Cortex of kidney (tissue), 1 donor: ENCODE measurements at places on chromosomes 16 and 17.

DNA sequence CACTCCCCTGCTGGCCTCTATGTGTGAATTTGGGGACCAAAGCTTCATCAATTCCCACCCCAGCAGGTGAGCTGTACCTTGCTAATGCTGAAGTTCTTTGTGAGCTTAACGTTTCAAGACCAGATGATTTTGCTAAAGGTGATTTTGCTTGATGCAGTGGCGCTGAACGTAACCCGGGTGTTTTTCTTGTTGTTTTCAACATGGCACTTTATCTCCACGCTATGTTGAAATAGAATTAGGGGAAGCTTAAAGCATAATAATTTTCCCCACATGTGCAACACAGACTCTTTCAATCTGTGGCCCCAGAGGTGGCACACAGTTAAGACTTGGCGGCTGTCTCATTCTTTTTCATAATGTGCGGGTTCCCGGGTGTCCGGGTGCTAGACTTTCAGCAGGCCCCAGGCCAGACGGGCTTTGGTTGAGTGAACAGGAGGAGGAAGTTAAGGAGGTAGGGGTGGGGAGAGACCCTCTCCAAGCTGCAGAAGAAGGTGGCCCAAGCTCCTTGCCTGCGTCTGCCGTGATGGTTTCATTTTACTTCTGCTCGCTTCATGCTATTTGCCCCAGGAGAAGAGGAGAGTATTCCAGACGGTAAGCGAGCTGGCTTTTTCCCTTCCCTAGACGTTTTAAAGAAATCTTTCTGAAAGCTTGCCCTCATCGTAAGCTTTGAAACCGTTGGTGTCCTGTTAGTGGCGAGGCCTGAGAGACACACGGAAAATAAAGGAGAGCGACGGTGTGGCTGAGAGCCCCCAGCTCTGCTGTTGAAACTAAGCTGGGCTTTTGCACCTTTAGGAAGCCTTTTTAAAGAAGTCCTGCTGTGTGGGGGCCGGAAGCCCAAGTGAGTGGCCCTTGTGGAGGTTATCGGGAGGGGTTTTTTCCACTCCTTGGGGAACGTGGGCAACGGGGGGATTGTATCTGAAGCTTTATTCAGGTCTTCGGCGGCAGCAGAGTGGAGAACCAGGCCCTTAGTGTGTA is 4.2 kb downstream of the FOXC2 start:
- DNase-seq, result no peak

DNA sequence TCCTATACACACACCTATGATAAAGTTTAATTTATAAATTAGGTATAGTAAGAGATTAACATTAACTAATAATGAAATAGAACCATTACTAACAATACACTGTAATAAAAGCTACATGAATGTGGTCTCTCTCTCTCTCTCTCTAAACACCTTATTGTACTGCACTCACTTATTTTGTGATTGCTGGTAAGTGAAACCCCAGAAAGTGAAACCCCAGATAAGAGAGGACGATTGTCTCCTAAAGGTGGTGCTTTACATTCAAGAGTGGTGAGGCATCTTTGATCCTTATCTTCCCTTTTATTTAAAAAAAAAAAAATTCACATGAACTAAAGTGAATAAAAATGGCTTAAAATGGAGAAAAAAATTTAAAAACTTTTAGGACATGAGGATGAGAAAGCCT is 80.1 kb upstream of the TRAP1 start:
- no peak for DNase-seq

DNA sequence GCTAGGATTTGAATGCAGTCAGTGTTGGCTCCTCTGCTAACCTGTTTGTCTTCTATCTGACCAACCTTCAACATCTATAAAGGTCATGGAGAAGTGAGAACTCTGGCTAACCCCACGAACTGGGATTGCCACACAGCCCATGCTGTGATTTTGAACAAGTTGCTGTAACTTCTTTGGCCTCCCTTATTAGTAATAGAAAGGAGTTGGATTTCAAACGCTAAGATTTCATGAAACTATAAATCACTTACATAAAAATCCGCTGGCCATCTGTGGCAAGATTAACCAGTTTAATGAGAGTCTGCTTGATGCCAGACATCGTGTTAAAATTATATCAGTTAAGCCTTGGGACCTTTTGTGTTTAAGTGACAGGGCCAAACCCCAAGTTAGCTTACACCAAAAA is 53.4 kb downstream of the HSD17B2 start:
- DNase-seq, result no peak

DNA sequence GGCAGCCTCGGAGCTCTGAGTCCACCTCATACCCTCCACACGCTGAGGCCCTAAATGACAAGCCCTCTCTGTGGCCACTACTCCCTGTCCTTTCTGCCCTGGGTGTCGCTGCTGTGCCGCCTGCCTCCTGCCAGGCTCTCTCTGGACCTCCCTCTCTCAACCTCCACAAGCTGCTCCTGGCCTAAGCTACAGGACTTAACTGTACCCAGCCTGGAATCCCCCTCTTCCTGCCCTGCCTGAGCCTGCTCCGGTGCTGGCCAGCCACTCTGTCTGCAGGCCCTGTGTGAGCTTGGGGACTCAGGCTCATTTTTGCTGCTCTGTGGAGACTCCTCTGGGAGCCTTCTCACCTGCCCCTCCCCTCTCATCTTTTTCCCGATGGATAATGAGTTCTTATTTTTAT is 21.5 kb downstream of the IFT140 start:
- no peak for DNase-seq

GRCh38 chr17:350706-351448 is 1.7 kb downstream of the RPH3AL start:
- DNase-seq, result no peak

DNA sequence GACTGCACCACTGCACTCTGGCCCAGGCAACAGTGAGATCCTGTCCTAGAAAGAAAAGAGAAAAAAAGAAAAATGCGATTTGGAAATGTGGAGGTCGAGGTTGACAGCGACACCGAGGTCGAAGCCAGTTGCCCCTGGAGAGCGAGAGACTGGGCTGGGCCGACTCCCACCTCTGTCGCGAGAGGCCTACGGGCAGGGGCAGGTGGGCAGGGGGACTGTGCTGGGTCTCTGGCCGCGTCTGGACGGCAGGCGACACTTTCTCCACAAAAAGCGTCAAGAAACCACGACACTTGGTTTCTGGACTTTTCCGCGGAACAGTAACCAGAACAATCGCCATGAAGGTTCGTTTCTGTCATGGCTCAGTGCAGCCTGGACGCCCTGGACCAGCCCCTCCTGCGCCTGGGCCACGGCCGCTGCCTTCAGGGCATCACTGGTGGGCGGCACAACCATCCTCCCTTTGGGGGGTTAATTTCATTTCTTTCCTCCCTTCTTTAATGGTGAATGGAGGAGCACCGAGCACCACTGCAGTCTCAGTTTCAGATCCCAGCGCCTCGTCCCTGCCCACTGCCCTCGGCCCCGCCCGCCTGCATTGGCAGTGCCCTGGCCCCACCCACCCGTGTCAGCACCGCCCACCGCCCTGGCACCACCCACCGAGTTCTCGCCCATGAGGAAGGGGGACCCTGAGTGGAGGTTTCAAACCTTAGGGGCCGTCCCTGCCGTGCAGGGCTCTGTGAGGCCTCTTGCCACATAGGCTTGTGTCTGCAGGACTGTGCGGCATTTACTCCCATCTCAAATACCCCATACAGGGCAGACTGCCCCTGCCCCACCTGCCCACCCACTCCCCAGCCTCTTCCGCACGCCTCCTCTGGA is 18.5 kb upstream of the CDH15 start:
- DNase-seq, result no peak

- no peak for DNase-seq
Observed at GRCh38 chr17:37488607-37489196, 989 bp upstream of the DUSP14 start.

DNA sequence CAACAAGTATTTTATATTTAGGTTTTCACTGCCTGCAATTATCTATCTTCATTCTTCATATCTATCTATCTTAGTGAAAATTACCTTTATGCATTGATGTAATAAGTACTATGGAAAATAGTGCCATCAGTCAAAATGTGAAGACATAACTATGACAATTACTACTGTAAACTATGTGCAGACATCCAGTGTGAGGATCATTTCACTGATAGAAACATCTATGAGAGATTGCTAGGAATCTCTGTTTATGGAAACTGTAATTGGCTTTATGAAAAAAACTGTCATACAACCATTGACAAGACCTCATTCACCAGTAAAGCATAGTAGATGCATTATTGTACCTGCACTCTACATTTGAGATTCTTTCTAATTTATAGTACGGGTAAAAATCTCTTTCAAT is 401.0 kb downstream of the PMP22 start:
- no peak for DNase-seq

DNA sequence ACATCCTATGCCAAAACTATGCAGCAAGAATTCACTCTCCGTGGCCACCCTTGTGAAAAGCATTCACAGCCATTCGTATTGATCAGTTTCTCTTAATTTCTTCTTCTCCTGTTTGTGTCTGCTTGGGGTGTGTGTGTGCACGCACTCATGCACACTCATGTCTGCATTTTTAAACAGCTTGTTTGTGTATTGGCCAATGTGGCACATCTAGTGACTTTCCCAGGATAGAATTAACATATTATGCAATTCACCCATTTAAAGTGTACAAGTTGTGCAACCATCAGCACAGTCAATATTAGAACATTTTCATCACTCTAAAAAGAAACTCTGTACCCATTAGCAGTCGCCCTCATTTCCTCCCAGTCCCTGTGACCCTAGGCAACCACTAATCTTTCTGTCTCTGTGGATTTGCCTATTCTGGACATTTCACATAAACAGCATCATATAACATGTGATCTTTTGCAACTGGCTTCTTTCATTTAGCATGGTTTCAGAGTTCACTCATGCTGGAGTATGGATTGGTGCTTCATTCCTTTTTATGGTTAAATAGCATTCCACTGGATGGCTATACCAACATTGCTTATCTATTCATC is 20.1 kb downstream of the IRX3 start:
- no peak for DNase-seq

GRCh38 chr17:35616536-35616935 is 29.4 kb downstream of the AP2B1 start:
- no peak for DNase-seq

- no peak for DNase-seq
Observed at GRCh38 chr17:26773189-26774188, 520.4 kb upstream of the WSB1 start.

- no peak for DNase-seq
Observed at GRCh38 chr16:89983536-89983935, 35.0 kb downstream of the DEF8 start.

GRCh38 chr16:55861288-55861687 is 13.9 kb downstream of the CES5A start:
- DNase-seq, result no peak

GRCh38 chr16:66198641-66199040 is 167.8 kb upstream of the CDH5 start:
- no peak for DNase-seq

DNA sequence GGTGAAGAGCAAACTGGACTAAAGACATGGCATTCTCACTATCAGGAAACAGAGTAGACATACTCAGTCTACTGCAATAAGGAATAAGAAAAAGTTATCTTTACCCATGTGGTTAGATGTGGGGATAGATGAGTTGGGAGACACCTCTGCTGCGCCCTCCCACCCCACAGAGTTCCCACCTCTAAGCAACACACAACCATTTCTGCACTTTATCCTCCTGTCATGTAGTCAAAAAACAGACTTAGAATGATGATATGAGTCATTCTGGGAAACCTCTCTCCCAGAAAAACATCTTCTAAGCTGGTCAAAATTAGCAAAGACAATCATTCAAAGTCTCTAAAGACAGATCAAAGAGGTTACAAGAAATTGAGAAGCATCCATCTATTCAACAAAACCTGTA is 94.9 kb downstream of the CACNG1 start:
- DNase-seq, result no peak

GRCh38 chr16:12675852-12676251 is 127.8 kb downstream of the CPPED1 start:
- DNase-seq, result no peak

GRCh38 chr16:11310997-11311561 is 29.9 kb upstream of the PRM1 start:
- DNase-seq, result no peak

DNA sequence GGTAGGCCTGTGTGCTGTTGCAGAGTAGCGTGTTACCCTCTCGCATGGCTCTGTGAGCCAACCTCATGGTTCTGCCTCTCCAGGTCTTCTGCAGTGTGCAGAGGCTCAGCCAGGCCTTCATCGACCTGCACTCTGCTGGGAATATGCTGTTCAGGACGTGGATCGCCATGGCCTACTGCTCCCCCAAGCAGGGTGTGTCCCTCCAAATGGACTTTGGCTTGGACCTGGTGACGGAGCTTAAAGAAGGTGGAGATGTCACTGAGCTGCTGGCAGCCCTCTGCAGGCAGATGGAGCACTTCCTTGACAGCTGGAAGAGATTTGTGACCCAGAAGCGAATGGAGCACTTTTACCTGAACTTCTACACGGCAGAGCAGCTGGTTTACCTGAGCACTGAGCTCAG is 75.8 kb upstream of the ENDOV start:
- no peak for DNase-seq

GRCh38 chr17:40450175-40450574 is 6.9 kb downstream of the IGFBP4 start:
- no peak for DNase-seq

DNA sequence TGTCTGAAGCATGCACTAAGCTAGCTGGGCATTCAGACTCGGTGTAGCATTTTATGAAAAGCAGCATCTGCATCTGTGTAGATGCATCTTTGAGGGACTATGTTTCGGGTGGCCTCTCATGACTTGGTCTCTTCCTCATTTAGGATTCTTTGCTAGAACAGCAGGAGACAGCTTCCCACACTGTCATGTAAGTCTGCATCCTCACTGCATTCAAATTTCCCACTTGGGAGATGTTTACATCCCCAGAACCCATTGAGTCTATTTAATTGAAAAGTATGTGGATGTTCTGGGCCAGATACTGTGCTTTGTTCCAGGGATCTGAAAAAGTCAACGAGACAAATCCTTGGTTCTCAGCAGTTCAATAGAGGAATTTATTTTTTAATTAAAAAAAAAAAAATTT is 198.6 kb upstream of the EEF2KMT start:
- no peak for DNase-seq

- DNase-seq, result no peak
Observed at GRCh38 chr16:53369921-53370320, 64.3 kb upstream of the RBL2 start.

DNA sequence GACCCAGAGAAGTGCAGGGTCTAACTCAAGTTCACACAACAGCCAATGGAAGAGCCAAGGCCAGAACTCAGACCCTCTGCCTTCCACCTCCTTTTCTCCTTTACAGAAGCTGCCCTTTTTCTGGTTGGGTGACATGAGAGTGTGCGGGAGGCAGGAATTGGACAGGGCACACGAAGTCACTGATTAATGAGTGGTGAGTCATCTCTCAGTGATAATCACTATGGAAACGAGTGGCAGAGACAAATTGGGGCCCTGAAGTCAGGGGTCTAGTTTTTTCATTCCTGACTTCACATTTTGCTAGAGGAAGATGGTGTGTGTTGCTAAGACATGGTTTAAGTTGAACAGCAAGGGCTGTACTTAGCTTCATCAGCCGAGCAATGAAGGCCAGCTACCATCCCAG is 312.7 kb upstream of the CCL2 start:
- no peak for DNase-seq
